Dermis microvascular lymphatic vessel endothelial cell (primary cell): ENCODE measurements at places on chromosomes 2 and 18. TPM values are rescaled to one million over a fixed set of nuclear protein-coding genes. Genes with fewer than 3 reads are reported as not detected.

- no peak for DNase-seq
Observed at GRCh38 chr2:98438190-98439133, 6.2 kb upstream of the INPP4A start.

GRCh38 chr2:165471349-165471950, 2.0 kb downstream of the CSRNP3 start:
- no peak for DNase-seq

DNA sequence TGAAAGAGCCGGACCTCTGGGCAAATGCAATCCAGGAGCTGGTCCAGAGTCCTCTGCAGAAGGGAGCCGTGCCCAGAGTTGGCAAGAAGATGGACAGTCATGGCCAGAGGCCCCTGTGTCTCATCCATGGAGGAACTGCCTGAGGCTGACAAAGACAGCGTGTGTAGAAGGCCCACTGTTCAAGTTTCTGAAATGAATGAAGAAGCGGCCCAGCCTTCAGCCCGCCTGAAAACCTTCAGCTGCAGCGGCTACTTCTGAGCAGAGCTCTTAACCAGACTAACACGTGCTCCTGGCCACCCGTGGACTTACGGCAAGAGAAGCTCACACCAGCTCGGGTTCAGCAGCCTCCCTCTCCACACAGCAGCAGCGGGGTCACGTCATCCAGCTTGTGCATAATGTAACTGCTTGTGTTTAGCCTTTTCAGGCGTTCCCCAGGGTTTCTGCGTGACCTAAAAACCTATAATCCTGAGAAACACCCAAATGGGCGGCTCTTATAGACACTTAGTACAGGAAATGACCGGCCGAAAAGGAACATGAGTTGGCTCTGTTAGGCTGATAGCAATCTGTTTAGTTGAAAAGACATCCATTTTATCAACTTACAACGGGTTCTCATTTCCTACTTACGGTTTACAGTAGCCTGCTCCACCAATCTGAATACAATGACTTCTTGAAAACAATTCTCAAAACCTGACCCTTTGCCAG, at the start of gene FAM124B:
Gene FAM124B, minus strand, starts transcription at position 467 of the 702 bp plus-strand sequence. Its CDS starts 339 bp downstream, at position 128.
- DNase-seq, result peak; percentile 99

DNA sequence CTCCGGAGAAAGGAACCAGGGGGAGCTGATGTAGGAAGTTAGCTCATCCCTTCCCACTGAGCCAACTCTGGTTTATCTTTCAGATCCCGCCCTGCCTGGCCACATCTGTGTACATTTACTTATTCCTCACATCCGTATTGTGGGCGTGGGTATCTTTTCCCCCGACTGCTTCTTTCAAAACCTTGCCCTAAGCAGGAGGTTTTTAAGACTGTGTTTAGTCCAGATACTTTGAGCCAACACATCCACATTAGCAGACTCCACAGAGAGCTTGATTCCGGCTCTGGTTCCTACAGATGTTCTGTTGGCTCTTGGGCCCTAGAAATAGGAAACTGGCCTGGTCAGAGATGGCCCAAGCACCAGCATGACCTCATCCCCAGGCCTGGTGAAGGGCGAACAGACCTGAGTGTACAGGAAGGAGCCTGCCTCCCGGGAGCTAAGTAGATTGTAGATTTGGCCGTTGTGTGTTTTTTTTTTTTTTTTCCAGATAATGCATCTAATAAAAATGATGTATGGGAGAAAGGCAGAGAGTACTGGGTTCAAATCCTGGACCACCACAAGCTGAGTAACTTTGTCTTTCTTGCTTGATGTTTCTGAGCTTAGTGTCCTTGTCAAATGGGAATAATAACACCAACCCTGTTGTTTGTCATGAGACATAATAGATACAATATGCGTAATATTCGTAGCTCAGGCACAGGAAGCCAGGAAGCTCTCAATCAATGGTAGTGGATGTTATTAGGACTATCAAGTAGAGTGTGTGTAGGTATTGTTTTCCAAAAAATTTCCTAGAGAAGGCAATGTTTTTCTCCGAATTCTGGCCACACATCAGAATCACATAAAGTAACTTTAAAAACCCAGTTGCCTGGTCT, 92.3 kb downstream of the PRKCE start:
- peak; percentile 82 for DNase-seq

GRCh38 chr18:48065601-48065995, 135.1 kb upstream of the SMAD2 start:
- DNase-seq, result no peak

GRCh38 chr2:30361751-30362394, 85.2 kb upstream of the LCLAT1 start:
- peak; percentile 36 for DNase-seq

DNA sequence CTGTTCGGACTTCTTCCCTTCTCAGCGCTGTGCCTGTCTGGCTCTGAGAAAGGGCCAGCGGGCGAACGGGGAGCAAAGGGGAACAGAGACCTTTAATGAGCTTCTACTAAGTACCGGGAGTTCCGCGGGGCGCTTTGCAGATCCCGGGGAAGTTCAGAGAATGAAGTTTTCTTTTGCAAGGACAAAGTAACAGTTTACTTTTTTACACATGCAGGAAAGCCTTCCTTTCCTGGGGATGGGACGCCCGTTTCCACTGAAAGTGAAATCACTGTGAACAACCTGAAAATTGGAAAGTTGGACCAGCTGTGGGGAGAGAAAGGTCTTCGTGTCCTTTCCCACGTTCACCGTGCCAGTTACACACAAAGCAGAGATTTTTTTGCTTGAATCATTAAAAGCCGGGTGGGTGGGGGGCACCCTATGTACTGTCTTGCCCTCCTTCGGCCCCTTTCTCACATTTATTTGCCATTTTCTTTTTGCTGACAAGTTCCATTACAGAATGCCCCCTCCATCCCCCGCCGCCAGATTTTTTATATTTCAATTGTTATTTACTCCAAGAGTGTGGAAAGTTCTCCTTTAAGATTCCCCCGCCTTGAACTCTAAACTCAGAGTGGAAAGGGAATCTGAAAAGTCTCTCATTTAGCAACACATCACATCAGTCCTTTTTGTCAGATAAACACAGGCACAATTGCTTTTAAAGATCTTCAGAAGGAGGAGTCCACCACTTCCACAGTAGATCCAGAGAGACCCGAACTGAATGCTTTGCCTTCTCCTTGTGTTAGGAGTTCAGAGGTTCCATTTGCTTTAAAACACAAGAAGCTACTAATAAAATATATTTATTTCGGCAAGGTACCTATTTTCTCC, 1.1 kb upstream of the FN1 start:
- DNase-seq, result no peak

- DNase-seq, result no peak
Observed at GRCh38 chr18:36775396-36775795, 53.4 kb downstream of the TPGS2 start.

DNA sequence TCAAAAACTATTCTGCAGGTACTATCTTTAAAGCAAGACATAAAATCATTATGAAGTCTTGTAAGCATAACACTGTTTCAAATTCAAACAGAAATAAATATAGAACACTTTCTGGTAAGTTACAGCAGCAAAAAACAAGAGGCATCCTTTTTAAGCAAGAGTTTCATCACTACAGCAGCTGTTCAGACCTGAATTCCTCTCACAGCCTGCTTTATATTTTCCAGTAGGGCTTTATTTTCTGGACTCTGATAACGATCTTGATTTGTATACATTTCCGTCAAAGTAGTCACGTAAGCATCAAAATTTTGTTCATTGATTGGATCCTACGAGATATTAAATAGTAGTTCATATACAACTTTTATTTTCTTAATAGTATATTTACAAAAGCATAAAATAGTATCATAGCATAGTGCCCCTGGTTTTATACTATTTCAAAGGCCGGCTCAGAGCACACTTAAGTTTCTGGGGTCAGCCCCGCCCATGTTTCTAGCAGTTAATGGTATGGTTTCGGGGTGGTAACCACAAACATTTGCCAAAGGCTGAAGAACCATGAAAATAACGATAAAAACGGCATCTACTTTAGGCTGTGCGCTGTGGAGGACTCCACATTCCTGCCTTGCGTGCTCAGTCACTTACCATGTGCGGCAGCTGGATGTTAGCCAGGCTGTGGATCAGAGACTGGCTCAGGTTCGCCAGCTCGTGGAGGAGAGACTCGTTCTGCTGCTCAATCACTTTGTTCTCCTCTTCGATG, 47.5 kb upstream of the PXDN start:
- DNase-seq, result no peak

DNA sequence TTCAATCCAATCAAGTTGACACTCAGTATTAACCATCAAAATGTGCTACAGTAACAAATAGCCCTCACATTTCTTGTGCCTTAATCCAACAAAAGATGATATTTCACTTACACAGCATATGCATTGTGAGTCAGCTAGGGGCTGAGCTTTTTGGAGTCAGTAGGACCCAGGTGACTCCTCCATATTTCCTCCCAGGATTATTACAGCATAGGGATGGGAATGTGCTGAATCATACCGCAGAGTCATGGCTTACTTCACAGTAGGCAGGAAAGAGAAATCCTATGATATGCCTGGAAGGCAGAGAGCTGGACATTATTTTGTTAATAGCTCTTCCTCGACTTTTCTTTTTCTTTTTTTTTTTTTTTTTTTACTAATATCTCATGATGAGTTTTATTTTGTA, 153.3 kb downstream of the TMEM182 start:
- no peak for DNase-seq

- DNase-seq, result no peak
Observed at GRCh38 chr18:33987206-33987605, 237.5 kb downstream of the NOL4 start.

DNA sequence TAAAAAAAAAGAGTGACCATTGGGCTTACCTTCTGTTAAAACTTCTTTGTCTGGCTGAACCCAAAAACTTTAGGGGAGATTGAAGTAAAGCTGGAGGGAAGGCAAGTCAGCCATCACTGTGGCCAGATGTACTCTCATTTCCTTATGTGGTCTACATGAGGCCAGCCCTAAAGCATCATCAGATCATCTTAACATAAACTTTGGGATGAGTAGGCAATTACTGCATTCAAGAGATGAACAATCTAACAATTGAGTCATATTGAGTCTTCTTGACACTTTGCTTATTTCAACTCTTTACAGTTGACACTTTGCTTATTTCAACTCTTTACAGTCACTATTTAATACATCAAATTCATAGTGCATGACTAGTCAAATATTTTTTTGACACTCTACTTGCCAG, 155.6 kb downstream of the QPCT start:
- DNase-seq, result no peak

DNA sequence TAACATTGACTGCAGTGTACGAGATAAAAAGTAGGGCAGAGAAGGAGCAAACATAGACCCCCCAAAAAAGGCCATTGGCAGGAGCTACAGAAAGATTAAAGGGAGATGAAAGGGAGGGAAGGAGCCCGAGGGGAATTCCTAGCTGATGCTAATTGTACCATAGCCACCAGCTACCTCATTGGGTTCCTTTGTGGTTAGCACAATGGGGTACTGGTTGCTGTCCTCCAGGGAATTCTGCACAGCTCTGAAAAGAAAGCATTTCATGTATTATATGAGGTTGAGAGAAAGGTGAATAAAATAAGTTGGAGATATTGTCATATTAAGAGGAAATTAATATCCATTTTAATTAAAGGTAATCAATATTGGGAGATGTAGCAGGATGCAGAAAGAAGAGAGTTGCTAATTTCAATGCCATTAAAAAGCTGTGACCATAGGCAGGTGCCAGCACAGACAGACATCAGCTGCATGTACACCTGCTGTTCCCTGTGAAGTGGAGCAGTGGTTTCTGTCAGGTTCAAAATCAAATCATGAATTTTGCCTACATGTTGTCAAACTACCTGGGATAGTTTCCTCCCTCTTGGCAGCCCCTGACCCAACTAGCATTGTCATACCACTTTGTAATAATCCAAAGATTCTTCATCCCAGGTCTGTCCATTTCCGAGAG, 185.4 kb upstream of the DLGAP1 start:
- no peak for DNase-seq

- peak; percentile 97 for DNase-seq
Observed at GRCh38 chr2:47867205-47867604, 39.1 kb downstream of the FBXO11 start.

DNA sequence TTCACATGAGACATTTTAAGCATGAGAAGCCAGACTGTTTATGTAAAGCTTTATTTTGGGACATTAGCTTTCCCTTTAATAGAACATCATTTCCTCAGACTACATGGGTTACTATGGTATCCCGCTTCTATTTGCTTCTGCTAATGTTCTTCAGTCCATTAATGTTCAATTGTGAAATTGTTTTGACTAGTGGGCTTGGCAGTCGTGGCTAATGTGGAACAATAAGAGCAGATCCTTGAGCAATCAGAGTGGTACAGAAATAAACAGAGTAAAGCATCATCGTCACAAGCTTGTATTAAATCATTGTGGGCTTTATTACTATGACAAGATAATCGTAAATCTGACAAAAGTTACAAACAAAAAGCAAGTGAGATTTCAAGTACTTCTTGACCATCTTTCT, 60.2 kb downstream of the PDE1A start:
- DNase-seq, result no peak

- no peak for DNase-seq
Observed at GRCh38 chr2:199382091-199382490, 75.6 kb downstream of the SATB2 start.

- no peak for DNase-seq
Observed at GRCh38 chr2:145018502-145018901, 498.6 kb upstream of the ZEB2 start.

GRCh38 chr2:143258126-143258892, 129.1 kb downstream of the ARHGAP15 start:
- DNase-seq, result no peak

GRCh38 chr2:230957756-230958391, 32.8 kb upstream of the GPR55 start:
- DNase-seq, result no peak

GRCh38 chr2:226137201-226137811, 662.3 kb downstream of the IRS1 start:
- DNase-seq, result no peak

STK39 gene
- total RNA-seq, result 1.5 and 2.8 TPM in 2 replicates

APOB gene
- under 0.01 and 0.13 TPM in 2 replicates for total RNA-seq

EVX2 gene
- not detected in 2 replicates for total RNA-seq

RPS27A gene
- total RNA-seq, result 550 and 625 TPM in 2 replicates

RIT2 gene
- not detected in 2 replicates for total RNA-seq

SKOR2 gene
- total RNA-seq, result not detected in 2 replicates

PNO1 gene
- 9.9 and 11.3 TPM in 2 replicates for total RNA-seq

SERPINB10 gene
- total RNA-seq, result not detected in 2 replicates

LOXHD1 gene
- total RNA-seq, result under 0.01 TPM in 2 replicates
